H54 (cell line): ENCODE measurements at places on chromosomes 5 and 9.

DNA sequence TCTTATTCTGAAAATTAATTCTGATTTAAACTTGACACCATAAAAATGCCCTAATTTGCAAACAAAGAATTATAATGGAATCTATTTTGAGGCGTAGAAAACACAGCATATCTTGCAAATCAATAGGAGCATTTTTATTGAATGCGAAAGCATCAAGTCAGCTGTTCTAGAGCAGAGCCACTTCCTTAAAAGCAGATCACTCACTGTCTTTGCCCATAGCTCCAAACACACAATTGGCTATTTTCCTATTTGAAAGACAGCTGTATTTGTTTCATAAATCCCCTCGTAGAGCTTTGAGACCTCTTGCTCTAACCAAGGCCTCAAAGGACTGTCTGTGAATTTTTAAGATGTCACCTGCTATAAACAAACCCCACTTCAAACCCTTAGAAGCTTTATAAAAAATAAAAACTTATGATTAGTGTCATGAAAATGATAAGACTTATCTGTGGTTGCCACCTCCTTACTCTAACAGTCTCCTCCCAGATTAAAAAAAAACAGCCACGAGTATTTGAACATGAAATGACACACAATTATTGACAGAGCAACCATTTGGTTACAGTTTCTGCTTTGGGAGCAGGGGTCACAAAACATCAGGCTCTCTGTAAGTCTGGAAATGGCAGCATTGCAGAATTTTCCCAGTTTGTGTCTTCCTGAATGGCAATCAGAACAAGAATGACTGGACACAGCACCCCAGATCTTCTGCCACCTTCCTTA lies 75.6 kb upstream of the RASEF start:
- no peak for DNase-seq

DNA sequence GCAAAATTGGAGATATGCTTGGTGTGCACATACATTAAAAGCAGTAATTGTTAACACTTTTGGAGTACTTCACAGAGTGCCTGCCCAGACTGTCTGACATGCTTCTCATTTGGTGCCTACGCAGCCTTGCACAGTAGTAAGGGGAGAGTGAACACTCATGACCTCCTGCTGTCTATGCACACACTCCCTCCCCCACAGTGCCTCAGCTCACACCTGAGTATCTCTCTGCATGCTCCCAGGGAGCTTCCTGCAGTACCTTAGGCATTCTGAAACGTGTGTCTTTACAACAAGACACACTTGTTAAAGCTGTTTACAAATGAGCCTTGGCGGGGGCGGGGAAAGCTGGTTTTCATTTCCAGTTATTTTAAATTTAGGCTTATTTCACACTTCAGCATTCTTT lies 18.0 kb downstream of the MAP3K1 start:
- no peak for DNase-seq

DNA sequence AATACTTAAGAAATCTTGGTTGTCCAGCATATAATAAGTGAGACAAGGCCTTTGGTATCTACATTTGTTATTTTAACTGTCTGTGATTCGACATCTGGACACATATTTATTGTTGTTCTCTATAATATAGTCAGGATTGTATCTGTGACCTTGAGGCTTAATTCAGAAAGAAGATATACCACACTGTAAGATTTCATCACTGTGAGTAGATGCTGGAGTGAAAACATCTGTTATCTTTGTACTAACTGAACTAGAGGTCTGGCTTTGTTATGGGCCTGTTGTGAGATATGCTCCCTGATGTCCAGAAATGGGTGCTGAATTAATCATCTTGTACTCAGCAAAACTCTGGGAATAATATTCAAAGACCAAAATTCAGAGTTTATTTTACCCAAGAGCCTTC lies 148.5 kb downstream of the ISOC1 start:
- no peak for DNase-seq

GRCh38 chr9:25702536-25702935 lies 24.3 kb upstream of the TUSC1 start:
- no peak for DNase-seq

- no peak for DNase-seq
Measured at GRCh38 chr5:66702426-66702825, 106.2 kb downstream of the MAST4 start.

GRCh38 chr5:127004721-127005120 lies 25.6 kb downstream of the MARCHF3 start:
- no peak for DNase-seq

GRCh38 chr5:159088371-159088770 lies 11.3 kb downstream of the EBF1 start:
- no peak for DNase-seq

GRCh38 chr5:3310541-3311261 lies 284.9 kb upstream of the IRX1 start:
- peak; percentile 76 for DNase-seq

GRCh38 chr5:112014783-112015395 lies 257.9 kb upstream of the NREP start:
- DNase-seq = no peak

DNA sequence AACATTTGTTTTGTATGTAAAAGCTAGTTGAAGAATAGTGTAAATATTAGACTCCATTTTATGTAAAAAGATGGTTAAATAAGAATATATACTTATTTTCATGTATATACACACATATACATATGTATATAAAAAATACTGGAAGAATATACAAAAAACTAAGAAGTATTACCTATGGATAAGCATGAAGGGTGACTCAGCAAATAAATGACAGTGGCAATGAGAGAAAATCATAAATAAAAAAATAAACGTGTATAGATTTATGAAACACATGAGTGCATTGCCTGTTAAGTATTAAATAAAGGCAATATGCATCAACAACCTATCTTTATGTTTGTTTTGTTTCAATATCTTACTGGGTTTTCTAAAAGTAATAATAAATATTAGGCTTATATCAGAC lies 435.3 kb downstream of the CYLC2 start:
- DNase-seq = no peak

GRCh38 chr9:113892861-113893491 lies 16.9 kb downstream of the ZNF618 start:
- DNase-seq = no peak

DNA sequence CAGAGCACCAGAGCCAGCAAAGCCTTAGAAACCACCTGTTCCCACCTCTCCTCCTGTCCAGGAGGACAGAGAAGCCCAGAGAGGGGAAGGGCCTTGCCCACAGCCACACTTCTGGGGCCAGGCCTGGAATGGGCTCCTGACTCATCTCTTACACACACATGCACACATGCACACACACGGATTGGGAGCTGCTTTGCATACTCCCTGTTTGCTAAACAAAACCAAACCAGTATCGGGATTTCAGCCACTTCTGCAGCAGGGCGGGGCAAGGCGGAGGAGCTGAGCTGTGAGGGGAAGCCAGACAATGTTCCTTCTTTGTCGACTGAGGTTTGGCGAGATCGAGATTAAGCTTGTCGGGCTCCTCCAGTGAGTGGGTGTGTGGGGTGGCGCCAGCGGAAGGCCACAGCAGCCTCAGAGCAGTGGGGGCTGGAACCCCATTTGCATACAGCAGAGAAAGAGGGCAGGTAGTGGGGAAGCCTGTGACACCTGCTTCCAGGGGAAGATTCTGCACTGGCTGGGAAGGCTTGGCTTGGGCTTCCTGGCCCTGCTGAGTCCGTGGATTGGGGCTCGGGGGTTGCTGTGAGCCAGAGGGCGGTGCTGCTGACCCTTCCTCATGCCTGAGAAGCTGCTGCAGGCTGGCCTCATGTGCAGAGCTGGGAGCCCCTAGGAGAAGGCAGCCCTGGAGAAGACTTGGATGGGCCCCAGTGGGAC lies 16.1 kb downstream of the GFI1B start:
- no peak for DNase-seq

- no peak for DNase-seq
Measured at GRCh38 chr5:164422400-164422799, 917.0 kb downstream of the MAT2B start.

GRCh38 chr9:97367729-97368128 lies 44.2 kb upstream of the TDRD7 start:
- DNase-seq = no peak

GRCh38 chr5:1698589-1699316 lies 100.9 kb downstream of the MRPL36 start:
- no peak for DNase-seq

GRCh38 chr9:2132484-2133082 lies 117.4 kb downstream of the SMARCA2 start:
- DNase-seq = no peak

GRCh38 chr5:149294872-149295829 lies 23.5 kb downstream of the AFAP1L1 start:
- DNase-seq = no peak

GRCh38 chr5:149363358-149363757 lies 5.5 kb downstream of the PCYOX1L start:
- DNase-seq = no peak

DNA sequence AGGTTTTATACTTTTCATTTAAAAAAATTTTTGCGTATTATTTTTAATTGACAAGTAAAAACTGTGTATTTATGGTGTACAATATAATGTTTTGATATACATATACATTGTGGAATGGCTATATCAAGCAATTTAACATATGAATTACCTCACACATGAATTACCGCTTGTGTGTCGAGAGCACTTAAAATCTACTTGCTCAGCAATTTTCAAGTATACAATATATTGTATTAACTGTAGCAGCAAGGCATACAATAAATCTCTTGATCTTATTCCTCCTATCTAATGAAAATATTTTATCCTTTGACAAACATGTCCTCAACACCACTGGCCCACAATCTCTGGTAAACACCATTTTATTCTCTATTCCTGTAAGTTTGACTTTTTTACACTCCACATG lies 224.4 kb upstream of the CYLC2 start:
- DNase-seq = no peak

DNA sequence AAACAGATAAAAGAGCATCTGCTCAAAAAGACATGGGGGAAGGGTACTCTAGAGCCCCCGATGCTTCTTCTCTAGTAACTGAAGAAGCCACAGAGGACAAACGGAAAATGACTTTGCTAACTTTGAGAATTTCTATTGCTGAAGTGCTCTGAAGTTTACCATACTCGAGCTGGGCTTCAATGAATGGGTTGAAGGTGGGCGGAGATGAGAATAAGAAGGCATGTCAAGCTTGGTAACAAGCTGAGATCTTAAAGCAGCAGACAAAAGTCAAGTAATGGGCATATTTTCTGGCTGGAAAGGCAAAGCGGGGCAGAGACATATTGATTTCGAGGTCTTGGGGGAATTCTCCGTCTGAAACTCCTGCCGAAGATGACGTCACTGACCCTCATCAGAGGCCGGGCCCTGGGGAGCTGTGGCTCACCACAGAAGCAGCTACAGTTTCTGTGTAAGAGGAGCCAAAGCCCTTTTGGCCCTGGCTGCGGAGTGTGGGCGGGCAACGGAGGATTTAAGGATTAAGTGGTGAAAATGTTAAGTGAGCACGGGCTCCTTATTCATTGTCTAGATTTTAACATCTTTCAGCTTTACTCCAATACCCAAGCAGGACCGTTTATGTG lies 115.8 kb upstream of the SLIT3 start:
- peak; percentile 47 for DNase-seq

- DNase-seq = peak; percentile 95
Measured at GRCh38 chr9:136902259-136902821, 16.0 kb downstream of the TRAF2 start.

- peak; percentile 11 for DNase-seq
Measured at GRCh38 chr9:6055216-6055615, 39.8 kb upstream of the RANBP6 start.

GRCh38 chr5:37370550-37370863 lies 399 bp downstream of the NUP155 start:
- peak; percentile 30 for DNase-seq

DNA sequence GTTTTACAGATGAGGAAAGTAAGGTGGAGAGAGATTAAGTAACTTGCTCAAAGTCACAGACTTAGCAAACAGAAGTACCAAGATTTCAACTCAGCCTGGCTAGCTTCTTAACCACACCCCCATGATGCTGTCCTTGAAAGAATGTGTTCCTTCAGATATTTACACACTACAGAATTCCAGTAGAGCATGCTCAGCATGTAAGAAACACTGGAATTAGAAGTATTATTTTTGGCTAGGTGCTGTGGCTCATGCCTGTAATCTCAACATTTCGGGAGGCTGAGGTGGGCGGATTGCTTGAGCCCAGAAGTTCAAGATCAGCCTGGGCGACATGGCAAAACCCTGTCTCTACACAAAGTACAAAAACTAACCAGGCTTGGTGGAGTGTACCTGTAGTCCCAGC lies 142.4 kb downstream of the EDIL3 start:
- peak; percentile 7 for DNase-seq

- no peak for DNase-seq
Measured at GRCh38 chr5:66122379-66123034, 21.6 kb upstream of the SREK1 start.

- DNase-seq = no peak
Measured at GRCh38 chr9:129178568-129179382, 714 bp upstream of the IER5L start.

DNA sequence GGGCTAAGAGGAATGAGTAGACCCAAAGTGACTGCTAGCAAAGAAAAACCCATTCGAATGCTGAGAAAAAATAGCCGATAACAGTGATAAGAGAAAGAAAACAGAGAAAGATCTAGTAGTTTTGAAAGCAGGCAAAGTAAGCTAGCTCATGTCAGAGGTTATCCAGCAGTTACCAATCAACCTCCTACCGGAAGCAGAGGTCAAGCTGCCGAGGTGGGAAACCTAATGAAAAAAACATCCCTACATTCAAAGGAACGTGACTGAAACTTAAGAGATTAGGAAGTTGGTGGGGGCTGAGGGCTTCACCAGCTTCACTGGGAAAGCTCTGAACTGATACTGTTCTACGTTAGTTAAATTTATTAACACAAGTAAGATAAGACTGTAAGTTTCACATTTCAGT lies 32.6 kb downstream of the SSBP2 start:
- DNase-seq = no peak

DNA sequence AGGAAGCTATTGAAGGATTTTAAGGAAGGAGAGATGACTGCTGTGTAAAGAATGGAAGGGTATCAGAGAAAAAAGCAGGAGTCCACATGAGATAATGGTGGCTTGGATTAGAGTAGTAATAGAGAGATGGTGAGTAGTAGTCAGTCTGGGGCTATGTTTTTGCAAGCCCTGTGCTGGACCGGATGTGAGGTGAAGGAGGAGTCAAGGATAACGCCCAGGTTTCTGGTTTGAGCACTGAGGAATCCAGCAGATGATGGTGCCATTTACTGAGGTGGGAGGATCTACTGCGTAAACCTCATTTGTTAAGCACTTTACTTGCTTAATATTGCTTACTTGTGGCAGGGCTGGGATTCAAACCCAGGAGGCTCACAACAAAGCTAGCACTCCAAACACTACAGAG lies 1.1 kb downstream of the TIGD6 start:
- DNase-seq = no peak

DNA sequence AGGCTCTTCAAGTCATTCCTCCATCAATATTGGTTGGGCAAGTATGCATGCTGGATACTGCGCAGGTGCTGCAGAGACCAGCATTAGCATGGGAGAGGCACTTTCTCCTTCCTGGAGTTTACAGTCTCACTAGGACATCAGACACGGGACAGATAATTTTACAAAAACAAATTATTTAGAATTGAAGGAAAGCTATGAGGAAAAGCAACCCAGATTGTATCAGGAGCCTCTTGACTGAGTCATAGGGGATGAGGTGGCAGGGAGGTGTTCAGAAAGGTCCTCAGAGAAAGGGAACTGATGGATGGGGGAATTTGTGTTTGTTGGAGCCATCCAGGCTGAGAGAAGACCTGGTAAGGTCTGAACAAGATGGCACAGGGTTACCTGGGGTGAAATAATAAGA lies 24.5 kb upstream of the RAB14 start:
- DNase-seq = peak; percentile 71
